ENCODE measurements at places on chromosomes 5 and 9.

- no peak for DNase-seq
Measured at GRCh38 chr9:126459126-126459525, 132.5 kb downstream of the MVB12B start.

DNA sequence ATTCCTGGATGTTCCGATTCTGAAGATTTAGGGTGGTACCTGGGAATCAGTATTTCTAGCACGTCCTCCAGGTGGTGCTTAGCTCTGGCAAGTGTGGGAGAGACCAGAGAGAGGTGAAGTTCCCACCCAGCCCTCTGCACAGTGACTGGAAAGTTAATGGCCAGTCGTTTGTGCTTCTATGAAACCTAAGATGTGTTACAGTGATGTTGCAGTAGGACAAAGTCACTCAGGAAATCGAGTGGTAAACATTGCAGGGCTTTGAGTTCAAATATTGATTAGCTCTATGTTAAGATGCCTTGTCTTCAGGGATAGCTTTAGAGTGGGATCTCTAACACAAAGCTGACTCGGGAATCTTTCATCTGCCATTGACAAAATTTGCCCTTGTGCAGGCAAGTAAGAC lies 55.6 kb downstream of the PIK3R1 start:
- no peak for DNase-seq

GRCh38 chr5:62343428-62343827 lies 37.4 kb downstream of the KIF2A start:
- DNase-seq, result no peak

GRCh38 chr5:76986825-76987526 lies 34.1 kb downstream of the CRHBP start:
- peak; percentile 17 for DNase-seq

- no peak for DNase-seq
Measured at GRCh38 chr5:154836225-154836624, 14.2 kb downstream of the FAXDC2 start.

DNA sequence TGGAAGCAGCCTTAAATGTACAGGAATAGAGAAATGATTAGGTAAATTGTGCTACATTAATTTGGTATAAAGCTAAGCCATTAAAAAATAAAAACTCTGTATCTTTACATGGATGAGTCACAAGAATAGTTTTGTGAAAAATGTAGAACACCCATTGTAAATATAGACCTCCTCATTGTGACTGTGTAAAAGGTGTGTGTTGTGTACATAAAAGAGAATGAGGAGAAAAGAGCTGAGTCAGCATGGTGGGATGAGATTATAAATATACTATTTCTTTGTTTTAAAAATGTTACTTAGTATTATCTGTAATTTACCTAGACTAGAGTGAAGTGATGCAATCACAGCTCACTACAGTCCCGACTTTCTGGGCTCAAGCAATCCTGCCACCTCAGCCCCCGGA lies 250.5 kb downstream of the KIAA0825 start:
- DNase-seq, result no peak

GRCh38 chr9:82997476-82998140 lies 65.3 kb downstream of the RASEF start:
- no peak for DNase-seq

- no peak for DNase-seq
Measured at GRCh38 chr5:10355071-10355889, 1.8 kb downstream of the MARCHF6 start.

GRCh38 chr9:18478501-18479361 lies 4.8 kb downstream of the ADAMTSL1 start:
- DNase-seq, result no peak

- no peak for DNase-seq
Measured at GRCh38 chr5:103539376-103540330, 22.9 kb downstream of the NUDT12 start.

GRCh38 chr9:89532478-89532877 lies 34.6 kb upstream of the SEMA4D start:
- DNase-seq, result no peak

- no peak for DNase-seq
Measured at GRCh38 chr5:33317271-33317670, 123.5 kb upstream of the TARS1 start.

DNA sequence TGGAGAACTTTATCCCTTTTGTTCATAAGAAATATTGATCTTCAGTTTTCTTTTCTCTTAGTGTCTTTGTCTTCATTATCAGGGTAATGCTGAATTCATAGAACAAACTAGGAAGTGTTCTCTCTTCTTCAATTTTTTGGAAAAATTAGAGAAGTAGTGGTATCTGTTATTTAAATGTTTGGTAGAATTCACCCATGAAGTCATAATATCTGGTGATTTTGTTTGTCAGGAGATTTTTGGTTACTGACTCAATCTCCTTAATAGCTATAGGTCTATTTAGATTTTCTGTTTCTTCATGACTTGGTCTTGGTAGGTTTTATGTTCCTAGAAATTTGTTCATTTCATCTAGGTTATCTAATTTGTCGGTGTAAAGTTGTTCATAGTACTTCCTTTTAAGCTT lies 45.4 kb upstream of the STARD4 start:
- DNase-seq, result no peak

DNA sequence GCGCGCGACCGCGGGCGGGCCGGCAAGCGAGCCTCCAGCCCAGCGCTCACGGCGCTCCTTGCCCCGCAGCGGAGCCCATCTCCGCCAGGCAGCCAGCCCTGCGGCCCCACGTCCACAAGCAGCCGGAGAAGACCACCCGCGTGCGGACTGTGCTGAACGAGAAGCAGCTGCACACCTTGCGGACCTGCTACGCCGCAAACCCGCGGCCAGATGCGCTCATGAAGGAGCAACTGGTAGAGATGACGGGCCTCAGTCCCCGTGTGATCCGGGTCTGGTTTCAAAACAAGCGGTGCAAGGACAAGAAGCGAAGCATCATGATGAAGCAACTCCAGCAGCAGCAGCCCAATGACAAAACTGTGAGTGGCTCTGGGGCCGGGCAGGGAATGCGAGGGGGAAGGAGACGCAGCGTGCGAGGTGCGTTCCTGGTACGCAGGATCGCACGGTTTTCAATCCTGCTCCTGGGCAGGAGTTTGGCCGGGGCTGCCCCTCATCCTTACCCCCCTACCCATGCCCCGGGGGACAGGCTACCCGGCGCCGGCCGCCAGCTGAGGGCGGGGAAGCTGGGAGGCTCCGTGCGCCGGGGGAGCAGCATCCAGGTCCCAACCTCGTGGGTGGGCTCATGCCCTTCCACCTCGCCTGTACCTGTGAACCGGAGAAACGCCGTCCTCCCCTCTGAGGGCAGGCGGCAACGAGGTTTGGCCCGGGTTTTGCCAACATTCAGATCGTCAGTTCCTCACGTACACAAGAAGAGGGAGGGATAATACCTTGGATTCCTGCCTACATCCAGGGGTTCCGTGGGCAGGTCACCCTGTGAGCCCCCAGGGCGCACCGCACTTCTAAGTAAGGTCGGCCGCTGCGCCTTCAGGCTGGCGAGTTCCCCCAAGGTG lies 6.6 kb downstream of the ISL1 start:
- no peak for DNase-seq

- no peak for DNase-seq
Measured at GRCh38 chr5:10705747-10706146, 55.3 kb downstream of the DAP start.

GRCh38 chr5:132085686-132086085 lies 12.1 kb downstream of the CSF2 start:
- DNase-seq, result no peak
